ENCODE measurements at places on chromosomes 12 and 14.

- no peak for DNase-seq
Measured at GRCh38 chr14:60643141-60643462, 6.2 kb downstream of the SIX1 start.

GRCh38 chr14:97491697-97492096 lies 694.5 kb downstream of the VRK1 start:
- no peak for DNase-seq

DNA sequence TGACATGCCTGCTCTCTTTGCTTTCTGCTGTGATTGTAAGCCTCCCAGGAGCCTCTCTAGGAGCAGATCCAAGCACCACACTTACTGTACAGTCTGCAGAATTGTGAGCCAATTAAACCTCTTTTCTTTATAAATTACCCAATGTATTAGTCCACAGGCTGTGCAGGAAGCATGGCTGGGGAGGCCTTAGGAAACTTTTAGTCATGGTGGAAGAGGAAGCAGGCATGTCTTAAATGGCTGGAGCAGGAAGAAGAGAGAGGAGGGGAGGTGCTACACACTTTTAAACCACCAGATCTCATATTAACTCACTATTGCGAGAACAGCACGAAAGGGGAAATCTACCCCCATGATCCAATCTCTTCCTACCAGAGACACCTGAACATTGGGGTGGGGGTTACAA lies 108.9 kb downstream of the DERA start:
- no peak for DNase-seq

GRCh38 chr12:107320033-107320928 lies 226.9 kb upstream of the CRY1 start:
- peak; percentile 64 for DNase-seq
